ENCODE measurements at places on chromosomes 3 and 15.
A peak's percentile ranks its signal among the peaks of the same experiment; 100 is the strongest.

DNA sequence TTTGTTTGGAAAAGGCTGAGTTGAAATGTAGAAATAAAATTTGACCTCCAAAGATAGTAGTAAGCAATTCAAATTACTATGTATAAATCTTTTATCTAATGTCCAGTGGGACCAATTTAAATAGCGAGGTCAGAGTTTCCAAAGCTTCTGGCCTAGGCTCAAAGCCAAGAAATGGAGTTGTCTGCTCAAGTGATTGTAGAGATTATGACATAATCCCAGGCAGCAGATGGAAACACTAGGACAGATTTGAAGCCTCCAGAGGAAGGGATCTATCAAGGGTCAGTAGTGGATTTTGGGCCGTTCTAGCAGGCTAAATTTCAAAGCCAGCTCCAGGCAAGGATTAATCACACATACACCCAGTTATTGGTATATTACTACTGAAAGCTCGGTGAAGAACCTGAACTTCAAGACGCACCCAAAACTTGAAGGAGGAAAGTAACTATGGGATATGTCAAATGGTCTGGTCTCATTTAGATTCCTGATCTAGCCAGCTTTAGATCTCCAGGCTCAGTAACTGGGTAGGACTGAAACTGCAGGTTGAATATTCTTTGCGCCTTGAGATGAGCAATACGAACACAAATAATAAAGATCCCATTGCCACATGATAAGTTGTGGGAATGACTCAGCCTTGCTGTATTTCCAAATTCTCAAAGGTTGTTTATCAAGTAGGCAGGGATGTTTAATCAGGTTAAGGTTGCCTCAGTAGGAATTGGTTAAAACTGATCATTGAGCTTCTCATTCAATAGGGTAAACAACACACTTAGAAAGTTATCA lies 30.9 kb upstream of the ARRDC4 start:
- peak; percentile 53 for DNase-seq

DNA sequence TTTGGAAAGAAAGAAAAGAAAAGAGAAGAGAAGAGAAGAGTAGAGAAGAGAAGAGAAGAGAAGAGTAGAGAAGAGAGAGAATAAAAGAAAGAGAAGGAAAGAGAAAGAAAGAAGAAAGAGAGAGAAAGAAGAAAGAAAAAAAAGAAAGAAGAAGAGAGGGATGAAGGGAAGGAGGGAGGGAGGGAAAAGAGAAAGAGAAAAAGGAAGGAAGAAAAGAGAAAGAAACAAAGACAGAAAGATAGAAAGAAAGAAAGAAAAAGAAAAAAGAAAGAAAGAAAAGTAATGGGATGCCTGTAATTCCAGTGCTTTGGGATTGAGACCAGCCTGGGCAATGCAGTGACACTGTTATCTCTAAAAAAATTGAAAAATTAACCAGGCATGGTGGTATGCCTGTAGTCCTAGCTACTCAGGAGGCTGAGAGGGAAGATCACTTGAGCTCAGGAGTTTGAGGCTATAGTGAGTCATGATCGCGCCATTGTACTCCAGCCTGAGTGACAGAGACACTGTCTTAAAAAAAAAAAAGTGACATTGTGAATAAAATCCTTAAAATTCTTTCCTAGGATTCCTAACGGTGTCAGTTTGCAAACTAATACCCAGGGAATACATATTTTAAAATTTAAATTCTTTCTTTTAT lies 1.7 kb downstream of the RASL12 start:
- DNase-seq, result no peak

DNA sequence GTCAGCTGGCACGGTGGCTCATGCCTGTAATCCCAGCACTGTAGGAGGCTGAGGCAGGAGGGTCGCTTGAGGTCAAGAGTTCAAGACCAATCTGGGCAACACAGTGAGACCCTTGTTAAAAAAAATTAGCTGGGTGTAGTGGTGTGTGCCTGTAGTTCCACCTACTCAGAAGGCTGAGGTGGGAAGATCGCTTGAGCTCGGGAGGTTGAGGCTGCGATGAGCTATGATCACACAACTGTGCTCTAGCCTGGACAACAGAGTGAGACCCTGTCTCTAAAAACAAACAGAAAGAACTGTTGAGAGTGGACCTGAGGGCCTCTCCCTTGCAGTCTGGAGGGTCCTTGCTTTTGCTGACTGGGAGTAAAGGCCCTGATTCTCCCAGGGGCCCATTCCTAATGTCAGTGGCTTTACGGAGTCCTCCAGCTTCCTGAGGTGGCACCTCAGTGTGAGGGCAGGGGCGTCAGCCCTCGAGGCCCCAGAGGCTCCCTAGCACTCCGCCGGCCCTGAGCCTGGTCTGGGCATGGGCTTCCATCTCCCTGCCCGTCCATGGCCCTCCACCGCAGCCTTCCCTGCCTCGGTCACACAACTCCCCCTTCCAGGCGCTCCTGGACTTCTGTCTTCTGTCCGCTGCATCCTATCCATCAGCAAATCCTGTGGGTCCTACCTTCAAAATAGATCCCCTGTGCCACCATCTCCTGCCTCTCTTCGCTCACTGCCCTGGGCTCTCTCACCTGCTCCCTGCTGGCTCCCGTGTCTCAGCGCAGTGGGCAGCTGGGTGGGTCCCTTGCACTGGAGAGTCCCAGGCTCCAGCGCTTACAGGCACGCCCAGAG lies 19.0 kb downstream of the FBLN2 start:
- no peak for DNase-seq

DNA sequence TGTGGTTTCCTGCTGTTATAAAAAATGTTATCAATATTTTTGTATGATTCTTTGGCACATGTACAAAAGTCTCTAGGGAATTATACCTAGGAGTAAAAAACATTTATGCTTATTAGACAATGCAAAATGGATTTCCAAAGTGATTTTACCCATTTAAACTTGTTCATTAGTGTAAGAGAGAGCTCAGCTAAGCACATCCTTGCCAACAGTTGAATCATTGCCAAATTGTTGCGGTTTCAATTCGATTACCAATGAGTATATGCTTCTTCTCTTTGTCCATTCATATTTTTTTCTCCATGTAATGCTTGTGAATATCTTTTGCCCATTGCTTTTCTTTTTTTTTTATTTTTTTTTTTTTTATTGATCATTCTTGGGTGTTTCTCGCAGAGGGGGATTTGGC lies 17.2 kb downstream of the CASR start:
- DNase-seq, result no peak

DNA sequence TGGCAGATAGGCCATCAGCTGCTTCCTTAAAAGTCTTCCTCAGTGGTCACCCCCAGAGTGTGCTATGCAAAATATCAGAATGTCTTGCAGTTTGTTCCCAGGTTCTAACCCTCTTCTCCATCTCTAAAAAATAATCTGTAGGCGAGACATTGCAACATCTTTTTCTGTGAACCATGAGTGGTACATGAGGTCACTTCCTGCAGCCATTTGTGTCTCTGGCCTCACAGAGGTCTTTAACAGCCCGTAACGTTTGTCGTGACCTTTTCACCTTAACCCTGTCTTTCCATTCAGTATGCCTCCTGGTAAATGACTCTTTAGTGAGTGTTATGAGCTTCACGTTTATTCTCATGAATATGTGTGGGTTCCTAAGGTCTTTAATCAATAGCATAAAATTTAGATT lies 145.4 kb downstream of the KLHL25 start:
- DNase-seq, result no peak

DNA sequence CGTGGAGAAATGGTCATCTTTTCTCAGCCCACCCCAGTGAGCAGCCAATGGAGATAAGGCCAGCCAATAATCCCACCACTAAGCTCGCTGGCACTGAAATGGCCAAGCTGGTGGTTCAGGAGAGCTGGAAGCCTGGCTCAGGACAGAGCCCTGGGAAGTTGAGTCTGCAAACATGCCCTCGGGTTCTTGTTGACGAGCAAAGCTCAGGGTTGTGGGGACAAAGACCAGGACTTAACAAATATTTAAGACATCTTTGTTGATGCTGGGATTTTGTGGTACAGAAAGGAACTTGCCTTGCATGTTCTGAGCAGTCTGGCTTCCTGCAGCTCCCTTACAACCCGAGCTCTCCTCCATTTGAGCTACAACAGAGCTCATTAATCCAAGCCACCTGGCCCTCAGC lies 4.4 kb downstream of the FAH start:
- no peak for DNase-seq

- DNase-seq, result no peak
Observed at GRCh38 chr3:44339181-44340057, 853 bp downstream of the TCAIM start.

GRCh38 chr3:2024713-2025112 lies 74.0 kb upstream of the CNTN4 start:
- DNase-seq, result no peak

DNA sequence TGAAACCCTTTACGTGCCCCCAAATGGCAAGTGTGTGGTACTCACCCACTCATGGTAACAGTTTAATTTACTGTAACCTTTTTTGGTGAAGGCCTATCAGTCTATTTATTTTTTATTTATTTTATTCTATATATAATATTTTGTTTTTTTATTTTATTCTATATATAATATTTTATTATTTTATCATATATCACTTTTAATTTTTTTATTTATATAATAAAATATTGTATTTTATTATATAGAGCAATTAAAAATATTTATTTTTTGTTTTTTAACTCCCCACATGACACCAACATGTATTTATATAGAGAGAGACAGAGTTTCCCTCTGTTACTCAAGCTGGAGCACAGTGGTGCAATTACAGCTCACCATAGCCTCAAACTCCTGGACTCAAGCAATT lies 41.4 kb downstream of the SLC28A1 start:
- no peak for DNase-seq

DNA sequence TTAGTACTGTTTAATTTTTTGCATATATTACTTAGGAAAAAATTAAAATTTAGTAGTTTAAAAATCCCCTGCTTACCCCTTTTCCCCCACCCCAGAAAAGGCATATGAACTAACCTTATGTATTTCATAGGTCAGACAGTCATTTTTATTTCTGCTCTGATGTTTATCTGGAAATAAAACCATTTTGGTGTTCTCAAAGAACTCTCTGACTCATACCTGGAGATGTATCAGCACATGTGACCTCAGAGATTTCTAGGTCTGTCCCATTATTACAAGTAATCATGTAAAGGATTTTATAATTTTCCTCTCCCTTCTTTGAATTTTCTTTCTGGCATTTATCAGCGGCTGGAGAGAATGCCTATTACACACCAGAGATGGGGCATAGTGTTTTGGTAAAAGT lies 14.1 kb upstream of the CCR8 start:
- no peak for DNase-seq

- no peak for DNase-seq
Observed at GRCh38 chr15:61088675-61089074, 140.4 kb downstream of the RORA start.

- no peak for DNase-seq
Observed at GRCh38 chr3:19757773-19758172, 176.2 kb downstream of the EFHB start.

DNA sequence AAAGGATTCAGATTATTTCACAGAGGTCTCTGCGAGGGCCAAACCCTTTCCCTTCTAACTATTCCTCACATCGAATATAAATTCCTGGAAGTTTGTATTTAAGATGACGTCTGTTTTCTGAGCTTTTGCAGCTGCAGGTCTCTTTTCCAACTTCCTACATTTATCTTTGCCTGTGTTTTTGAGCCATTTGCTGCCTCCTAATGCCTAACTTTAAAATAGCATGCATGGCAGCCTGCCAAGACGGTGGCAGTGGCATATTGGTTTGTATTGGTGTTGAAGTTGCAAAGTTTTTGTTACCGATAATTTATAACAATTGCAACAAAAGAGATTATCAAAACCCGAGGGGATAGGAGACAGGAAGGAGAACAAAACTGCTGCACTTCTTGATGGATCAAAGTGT lies 187.1 kb upstream of the DNAJC19 start:
- peak; percentile 56 for DNase-seq

GRCh38 chr3:76990606-76991005 lies 49.3 kb upstream of the ROBO2 start:
- no peak for DNase-seq

GRCh38 chr3:188750617-188751016 lies 421.2 kb upstream of the TPRG1 start:
- DNase-seq, result no peak

- peak; percentile 26 for DNase-seq
Observed at GRCh38 chr3:66499881-66500575, 794 bp downstream of the LRIG1 start.

GRCh38 chr3:188021502-188022040 lies 132.4 kb upstream of the LPP start:
- no peak for DNase-seq

GRCh38 chr3:108018552-108018951 lies 72.3 kb downstream of the CD47 start:
- DNase-seq, result no peak

- peak; percentile 88 for DNase-seq
Observed at GRCh38 chr15:85865070-85865684, 70.5 kb upstream of the KLHL25 start.

GRCh38 chr3:40597441-40597840 lies 72.7 kb downstream of the ZNF621 start:
- no peak for DNase-seq

- DNase-seq, result no peak
Observed at GRCh38 chr3:64716110-64716710, 28.4 kb upstream of the ADAMTS9 start.

GRCh38 chr3:123130079-123130750 lies 63.4 kb downstream of the PDIA5 start:
- DNase-seq, result no peak

DNA sequence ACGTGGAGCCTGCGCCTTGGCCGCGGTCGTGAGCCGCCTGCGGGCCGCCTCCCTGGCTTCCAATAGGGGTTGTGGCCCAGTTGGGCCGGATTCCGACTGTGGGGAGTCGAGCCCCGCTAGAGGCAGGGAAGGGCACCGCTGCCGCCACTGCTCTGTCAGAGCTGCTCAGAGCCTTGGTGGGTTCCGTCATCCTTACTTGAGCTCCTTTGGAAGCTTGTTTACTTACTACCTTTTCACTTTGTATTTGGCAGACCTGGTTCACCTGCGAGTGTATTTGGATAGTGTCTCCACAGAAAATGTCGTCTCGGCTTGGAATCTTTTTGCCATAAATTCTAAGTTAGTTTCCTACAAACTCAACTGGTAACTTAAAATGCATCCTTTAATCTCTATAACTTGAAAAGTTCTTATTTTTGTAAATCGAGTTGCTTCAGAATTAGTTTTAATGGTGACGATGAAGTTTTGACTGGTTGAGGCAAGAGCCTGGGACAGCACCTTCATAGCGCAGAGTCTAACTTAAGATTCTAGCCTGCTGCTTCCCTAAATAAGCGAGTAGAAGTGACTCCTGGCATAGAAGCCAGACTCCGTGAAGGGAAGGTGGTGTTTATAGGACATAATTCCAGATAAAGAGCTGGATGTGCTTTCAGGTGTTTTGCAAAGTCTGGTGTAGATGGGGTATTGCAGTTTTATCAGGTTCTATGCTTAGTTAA lies 800 bp downstream of the DAG1 start:
- no peak for DNase-seq

DNA sequence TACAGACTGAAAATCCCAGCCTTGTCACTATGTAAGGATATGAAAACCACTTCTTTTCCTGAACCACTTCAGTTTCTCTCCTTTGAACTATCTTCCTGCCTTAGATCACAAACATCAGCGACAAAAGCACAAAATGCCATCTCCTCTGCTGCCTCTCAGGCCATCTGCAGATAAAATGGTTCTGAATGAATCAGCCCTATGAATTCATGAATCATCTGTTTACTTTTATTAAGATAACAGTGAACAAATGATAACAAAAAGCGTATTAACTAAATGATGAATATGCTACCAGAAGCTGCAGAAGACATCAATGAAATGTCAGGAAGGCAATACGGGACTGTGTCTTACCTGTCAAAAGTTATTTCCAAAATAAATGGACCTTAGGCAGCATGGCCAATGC lies 928.1 kb downstream of the ROBO1 start:
- DNase-seq, result no peak

Data from NCI-H524 (cell line).